ENCODE measurements at places on chromosomes 7 and 10.

DNA sequence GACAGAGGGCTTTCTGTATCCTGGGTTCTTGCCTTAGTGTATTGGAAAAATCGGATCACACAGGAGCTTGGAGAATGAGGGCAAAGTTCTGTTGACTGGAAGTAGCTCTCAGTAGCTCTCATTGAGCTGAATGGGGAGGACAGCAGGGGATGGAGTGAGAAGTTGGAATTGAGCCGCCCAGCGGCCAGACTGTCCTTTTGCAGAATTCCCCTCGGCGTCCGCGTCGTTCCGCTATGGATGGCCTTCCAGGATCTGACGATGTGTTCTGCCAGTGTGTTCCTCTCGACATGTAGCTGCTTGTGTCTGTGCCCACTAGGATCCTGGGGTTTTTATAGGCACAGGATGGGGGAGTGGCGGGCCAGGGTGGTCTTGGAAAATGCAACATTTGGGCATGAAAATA, 351.8 kb upstream of the SEMA3A start:
- no peak for DNase-seq

GRCh38 chr10:103186128-103186527, 6.9 kb downstream of the NT5C2 start:
- DNase-seq: no peak

- no peak for DNase-seq
Observed at GRCh38 chr7:100867776-100868485, 744 bp downstream of the TRIP6 start.

DNA sequence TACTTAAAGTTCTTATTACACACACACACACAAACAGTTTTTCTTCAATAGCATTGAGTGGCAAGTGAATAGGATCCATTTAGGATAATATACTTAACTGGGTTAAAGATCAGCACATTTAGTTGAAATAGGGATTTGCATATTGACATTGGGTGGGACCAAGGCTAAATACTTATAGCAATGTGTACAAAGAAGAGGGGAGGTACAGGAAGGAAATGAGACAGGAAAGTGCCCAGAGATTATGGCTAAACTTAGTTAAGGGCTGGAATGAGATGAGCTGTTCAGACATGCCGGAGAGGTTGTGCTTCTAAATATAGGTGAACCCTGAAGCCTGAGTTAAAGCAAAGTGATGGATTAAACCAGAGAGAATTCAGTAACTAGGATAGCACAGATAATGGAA, 95.1 kb downstream of the LSMEM1 start:
- DNase-seq: no peak

DNA sequence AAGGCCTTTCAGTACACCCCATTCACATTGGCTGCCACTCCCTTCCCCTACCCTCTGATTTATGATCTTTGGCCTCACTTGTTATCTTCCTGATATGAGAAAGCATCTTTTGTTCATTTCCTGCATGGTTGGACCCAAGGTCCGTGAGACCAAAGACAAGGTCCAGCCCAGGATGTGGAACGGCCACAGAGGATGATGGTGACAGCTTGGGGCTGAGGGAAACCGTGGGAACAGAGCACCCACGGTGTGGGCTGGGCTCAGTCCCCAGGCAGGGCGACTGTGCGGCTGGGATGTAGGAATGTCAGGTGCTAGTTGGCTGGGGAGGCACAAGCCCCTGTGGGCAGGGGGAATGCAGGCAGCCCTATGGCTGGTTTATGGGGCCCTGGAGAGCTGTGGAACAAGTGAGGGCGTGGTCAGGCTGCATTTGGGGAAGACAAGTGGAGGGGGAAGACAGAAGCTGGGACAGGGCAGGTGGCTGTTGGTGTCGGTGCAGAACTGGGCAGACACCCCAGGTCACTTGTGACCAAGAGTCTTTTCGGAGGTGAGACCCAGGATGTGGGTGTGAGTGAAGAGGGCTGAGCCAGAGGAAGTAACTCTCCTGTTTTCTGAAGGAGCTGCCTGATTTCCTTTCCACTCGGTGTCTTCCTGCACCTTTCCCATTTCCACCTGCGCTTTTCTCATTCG, 51.7 kb upstream of the IGFBP3 start:
- no peak for DNase-seq

DNA sequence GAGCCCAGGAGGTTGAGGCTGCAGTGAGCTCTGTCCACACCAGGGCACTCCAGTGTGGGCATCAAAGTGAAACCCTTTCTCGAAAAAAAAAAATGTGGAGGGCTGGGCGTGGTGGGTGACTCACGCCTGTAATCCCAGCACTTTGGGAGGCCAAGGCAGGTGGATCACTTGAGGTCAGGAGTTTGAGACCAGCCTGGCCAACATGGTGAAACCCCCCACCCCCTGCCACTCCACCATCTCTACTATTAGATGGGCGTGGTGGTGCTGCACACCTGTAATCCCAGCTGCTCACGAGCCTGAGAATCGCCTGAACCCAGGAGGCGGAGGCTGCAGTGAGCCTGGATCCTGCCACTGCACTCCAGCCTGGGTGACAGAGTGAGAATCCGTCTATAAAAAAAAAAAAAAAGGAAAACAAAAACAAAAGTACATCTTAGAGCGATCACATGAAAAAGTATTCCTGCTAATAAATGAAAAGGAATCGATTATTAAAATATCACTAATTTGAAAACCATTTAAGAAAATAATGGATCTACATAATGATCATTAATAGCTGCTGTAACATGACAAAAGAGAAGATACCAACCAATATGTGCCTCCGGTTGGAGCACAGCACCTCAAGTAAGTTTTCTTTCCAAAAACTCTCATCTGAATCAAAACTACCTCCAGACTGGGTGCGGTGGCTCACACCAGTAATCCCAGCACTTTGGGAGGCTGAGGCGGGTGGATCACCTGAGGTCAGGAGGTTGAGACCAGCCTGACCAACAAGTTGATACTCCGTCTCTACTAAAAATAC, 4.9 kb downstream of the HNRNPF start:
- no peak for DNase-seq

DNA sequence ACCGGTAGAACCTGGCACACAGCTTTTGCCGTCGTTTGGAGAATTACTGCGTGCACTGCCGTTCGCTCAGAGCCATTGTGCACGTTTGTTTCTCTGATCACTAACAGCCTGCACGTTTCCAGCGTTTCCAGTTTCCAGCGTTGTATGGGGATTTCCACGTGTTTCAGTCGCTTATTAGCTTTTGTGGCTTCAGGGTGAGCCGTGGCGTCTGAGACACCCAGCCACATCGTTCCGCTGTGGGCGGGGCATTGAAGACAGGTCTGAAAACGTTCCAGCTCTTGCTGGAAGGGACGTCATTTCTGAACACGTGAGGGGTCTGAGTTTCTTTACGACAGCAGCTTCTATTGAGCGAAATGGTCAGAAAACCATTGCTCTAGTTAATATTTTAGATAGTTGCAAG, 164.8 kb downstream of the DNAJB6 start:
- DNase-seq: no peak

- peak; percentile 39 for DNase-seq
Observed at GRCh38 chr7:8343556-8343955, 81.6 kb upstream of the ICA1 start.

- no peak for DNase-seq
Observed at GRCh38 chr7:36273836-36274235, 115.8 kb upstream of the ANLN start.

DNA sequence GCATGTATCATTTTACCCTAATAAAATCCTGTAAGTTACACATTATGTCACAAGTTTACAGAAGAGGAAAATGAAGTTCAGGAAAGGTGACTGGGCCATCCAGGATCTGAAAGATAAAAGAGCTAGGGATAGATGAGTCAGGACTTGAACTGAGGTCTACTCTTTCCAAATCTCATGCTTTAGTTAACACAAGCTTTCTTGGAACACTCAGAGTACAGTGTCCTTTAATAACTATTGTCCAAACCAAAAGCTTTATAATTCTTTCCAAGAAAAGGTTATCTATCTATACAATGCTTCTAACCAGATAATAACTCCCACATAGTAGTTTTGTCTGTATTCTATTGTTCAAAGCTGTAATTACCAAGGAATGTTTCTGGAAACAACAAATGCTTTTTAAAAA, 164.6 kb downstream of the LRRN3 start:
- DNase-seq: no peak

GRCh38 chr10:105149371-105149891, 508.3 kb downstream of the SORCS3 start:
- no peak for DNase-seq

DNA sequence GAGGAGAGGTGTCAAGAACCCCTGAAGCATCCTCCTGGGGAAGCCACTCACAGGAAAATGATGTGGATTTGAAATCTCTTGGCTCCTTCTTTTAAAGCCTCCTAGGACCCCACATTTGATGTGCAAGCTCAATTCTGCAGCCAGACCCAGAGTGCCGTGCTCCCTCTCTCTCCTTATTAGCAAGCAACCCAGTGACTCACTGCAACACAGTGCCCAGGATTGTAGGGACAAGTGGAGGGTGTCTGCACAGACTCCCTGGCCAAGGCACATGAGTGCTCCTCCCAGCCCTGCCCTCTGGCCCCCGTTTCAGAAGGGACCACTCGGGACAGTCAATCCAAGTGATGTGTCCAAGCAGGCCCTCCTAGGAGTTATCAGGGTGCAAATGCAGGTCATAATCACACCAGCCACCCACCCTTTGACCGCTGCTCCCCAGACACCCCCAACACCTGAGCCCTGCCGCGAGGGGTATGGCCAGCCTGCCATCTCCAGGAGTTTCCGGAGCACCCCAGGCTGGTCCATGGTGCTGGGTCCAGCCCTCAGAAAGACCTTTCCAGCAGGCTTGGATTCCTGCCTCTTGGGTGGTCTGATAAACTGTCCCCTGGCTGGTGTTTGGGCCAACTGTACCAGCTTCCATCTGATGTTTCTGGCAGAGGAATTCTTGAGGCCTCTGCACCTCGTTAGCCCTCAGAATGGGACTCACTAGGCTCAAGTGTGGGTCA, 54.5 kb upstream of the CXCL12 start:
- no peak for DNase-seq

GRCh38 chr7:69457595-69458504, 140.4 kb upstream of the AUTS2 start:
- peak; percentile 44 for DNase-seq

- no peak for DNase-seq
Observed at GRCh38 chr7:50185951-50186682, 93.1 kb upstream of the ZPBP start.

DNA sequence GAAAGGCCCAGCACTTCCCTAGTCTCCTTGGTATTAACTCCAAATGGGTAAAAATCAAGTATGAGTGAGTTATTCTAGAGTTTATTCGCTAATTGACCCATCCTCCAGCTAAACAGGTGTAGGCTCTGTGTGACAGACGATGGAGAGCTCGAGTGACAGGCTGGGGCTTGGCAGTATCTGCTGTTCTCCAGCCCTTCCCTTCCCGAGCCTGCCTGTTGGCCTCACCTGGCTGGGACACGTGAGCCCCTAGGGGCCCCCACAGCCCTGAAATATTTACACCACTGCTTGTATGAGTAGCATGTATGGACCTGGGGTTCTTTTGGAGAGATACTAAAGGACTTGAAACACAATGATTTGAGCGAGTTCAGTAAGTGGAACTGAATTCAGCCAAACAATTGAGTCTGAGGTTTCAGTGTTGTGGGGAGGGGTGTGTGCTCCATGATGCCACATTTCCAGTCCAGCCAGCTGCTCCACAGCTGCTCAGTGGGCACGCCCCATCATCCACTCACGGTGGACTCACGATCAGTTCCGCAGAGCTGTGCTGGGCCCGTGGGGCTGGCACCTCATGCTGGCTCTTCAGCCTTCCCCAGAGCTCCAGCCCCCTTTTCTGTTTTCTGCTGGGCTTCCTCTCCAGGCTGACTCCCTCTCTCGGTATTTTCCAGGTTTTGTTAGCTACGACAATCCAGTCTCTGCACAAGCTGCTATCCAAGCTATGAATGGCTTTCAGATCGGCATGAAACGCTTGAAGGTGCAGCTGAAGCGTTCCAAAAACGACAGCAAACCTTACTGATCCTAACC, 283.0 kb downstream of the USP6NL start:
- peak; percentile 58 for DNase-seq

DNA sequence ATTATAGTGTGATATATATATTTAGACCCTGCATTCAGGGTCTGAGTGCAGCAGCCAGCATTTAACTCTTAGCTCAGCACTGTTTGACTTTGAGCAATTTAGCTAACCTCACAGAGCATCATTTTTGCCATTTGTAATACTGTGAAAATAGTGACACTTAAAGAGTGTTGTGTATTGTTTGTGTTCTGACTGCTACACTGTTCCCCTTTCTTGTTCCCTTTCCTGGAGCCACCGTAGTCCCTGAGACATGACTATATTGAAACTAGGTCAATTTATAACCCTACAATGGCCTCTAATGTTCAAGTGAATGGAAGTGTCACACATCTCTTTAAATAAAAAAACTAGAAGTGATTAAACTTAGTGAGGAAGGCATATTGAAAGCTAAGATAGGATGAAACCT, 20.3 kb upstream of the CD36 start:
- DNase-seq: no peak
